ENCODE measurements at places on chromosomes 5 and 9.

GRCh38 chr5:130720355-130720754 is 444.7 kb downstream of the HINT1 start:
- no peaks in the 10 kb centered on the region for H3K4me1 ChIP-seq
- no peaks in the 10 kb centered on the region for H3K36me3 ChIP-seq
- no peak for DNase-seq

DNA sequence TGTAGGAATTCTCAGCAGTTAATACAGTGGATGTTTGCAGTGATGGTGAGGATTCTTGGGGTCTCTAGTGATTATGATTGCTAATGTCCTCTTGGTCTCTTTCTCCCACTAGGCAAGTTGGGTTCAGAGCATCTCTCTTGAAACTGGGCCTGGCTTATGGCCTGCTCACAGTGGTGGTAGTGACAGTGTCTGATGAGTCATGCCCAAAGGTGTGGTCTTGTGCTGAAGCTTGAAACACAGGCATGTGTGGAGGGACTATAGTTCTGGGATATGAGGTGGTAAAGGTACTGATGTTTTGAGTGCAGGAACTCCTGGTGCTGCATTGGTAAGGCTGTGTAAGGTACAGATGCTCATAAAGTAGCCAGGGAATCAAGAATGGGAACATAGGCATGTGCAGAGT is 231.1 kb downstream of the FAM170A start:
- no peaks in the 10 kb centered on the region for H3K4me1 ChIP-seq
- no peaks in the 10 kb centered on the region for H3K27me3 ChIP-seq
- H3K36me3 ChIP-seq: no peaks in the 10 kb centered on the region
- no peak overlapping the region for H3K27ac ChIP-seq

- peak overlapping the region; percentile 94 for H3K4me3 ChIP-seq
- no peaks in the 10 kb centered on the region for H3K36me3 ChIP-seq
- H3K27me3 ChIP-seq: no peaks in the 10 kb centered on the region
- H3K4me1 ChIP-seq: peaks cover 30% of the 10 kb centered on the region
These were observed 589 bp downstream of the RIC1 start for GRCh38 chr9:5629312-5630080.

DNA sequence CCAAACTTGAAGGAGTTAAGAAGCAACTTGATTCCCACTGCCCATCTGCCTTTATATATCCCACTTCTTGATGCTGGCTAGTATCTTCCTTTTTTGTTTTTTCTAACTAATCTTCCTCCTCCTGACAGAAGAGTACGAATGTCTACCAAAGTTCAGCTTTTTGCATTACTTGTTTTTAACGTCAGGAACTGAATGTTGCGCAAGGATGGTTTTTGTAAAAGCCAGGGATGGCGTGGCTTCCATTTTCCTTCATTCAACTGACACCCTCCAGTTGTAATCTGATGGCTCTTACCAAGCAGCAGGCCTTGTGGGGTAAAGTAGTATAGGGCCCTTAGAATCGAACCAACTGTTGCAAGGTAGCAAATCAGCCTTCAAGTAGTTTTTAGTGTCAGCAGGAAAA is 70.8 kb upstream of the GPR151 start:
- H3K4me3 ChIP-seq: no peak overlapping the region
- H3K36me3 ChIP-seq: no peaks in the 10 kb centered on the region
- no peaks in the 10 kb centered on the region for H3K4me1 ChIP-seq
- H3K27me3 ChIP-seq: no peaks in the 10 kb centered on the region
- no peak for DNase-seq

DNA sequence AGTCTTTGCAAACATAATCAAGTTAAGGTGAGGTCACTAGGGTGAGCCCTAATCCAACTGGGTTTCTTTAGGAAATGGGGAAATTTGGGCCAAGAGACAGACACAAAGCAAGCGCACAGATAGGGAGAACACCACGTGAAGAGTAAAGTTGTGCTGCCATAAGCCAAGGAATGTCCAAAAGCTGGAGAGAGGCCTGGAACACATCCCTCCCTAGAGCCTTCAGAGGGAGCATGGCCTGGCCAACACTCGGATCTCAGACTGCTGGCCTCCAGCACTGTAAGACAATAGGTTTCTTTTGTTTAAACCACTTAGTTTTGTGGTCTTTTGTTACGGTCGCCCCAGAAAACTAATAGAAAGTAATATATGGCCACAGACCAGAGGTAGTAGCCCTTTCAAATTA is 8.1 kb upstream of the ROR2 start:
- H3K27ac ChIP-seq: no peak overlapping the region
- no peaks in the 10 kb centered on the region for H3K36me3 ChIP-seq
- H3K27me3 ChIP-seq: no peaks in the 10 kb centered on the region

DNA sequence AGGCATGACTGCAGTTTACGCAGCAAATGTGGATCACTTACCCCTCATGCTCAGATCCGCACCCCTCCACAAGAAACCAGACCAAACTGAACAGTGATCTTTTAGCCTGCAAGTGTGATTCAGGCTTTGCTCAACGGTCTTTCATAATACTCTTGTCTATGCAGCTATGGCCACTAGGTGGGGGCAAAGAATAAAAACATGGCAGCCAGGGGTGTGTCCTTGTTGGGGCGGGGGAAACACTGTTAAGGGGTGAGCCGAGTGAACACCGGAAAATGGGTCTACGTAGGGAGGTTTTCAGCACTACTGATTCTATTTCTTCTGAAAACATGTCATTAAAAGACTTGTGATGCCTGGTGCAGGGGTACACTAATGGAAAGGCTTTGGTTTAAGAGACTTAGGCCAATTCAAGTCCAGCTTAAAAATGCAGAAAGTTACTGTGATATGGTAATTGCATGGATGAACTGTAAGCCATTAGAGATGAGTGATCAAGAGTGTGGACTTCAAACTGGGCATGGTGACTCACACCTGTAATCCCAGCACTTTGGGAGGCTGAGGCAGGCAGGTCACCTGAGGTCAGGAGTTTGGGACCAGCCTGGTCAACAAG is 49.9 kb upstream of the GPR151 start:
- peaks cover 1% of the 10 kb centered on the region for H3K27me3 ChIP-seq
- H3K27ac ChIP-seq: no peak overlapping the region
- H3K4me1 ChIP-seq: no peaks in the 10 kb centered on the region
- DNase-seq: peak; percentile 76

DNA sequence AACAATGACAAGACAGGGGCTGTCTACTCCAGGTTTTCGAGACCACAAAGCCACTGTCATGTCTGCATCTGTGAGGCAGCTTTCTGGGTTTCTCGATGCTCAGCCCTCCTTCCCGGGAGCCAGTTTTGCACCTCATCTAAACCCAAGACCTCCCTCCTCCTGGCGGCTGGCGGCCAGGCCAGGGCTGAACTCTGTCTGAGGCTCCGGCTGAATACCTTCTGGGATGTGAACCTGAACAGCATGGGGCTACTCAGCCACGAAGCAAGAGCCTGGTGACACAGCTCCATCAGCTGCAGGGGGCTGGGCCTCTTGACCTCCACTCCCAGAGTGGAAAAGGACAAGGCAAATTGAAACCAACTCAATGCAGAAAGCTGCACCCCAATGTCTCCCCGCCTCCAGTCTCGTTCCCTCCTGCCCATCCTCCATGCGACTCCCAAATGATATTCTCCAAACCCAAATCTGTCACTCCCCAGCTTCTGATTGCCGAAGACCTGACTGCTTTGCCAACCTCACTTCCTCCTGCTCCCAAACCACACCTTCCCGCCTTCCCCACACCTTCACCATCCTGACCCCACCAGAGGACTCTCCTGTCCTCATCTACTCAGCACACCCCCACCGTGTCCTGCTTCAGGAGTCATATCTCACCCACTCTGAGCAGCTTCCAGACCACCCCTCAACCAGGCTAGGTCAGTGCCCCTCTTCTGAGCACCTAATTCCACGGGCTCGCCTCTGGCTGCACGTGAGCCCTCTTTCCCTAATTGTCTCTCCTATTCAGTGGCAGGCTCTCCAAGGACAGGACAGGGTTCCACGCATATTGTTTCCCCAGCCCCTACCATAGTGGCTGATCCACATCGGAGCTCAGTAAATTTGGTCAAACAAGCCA is 4.5 kb downstream of the ANKS6 start:
- H3K4me3 ChIP-seq: no peak overlapping the region
- no peak overlapping the region for H3K27ac ChIP-seq
- H3K4me1 ChIP-seq: peaks cover 8% of the 10 kb centered on the region
- peaks cover 12% of the 10 kb centered on the region for H3K36me3 ChIP-seq

DNA sequence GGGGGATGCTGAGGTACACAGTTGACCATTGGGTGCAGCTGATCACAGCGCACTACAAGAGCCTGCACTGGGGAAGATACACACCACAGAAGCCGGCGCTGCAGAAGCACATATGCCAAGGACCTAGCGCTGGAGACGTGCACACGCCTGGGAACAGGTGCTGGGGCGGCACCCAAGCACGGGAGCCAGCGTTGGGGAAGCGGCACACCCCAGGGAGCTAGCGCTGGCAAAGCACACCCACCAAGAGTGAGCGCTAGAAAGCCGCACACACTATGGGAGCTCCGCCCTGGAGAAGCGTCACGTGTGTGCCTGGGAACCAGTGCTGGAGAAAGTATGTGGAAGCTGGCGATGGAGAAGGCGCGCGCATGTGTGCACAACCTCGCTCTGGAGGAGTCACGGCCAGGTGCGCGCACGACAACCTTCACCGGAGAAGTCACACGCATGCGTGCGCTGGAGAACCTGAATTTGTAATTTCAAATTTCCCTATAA is 4.5 kb downstream of the FANCC start:
- peaks cover 26% of the 10 kb centered on the region for H3K4me1 ChIP-seq
- no peaks in the 10 kb centered on the region for H3K27me3 ChIP-seq
- H3K4me3 ChIP-seq: peak overlapping the region; percentile 60
- H3K36me3 ChIP-seq: no peaks in the 10 kb centered on the region
- DNase-seq: peak; percentile 55
- no peak overlapping the region for H3K27ac ChIP-seq

- H3K27ac ChIP-seq: no peak overlapping the region
- no peak for DNase-seq
- H3K4me3 ChIP-seq: no peak overlapping the region
- no peaks in the 10 kb centered on the region for H3K4me1 ChIP-seq
- no peaks in the 10 kb centered on the region for H3K27me3 ChIP-seq
These were observed 195.4 kb downstream of the NR2F1-AS1 start for GRCh38 chr5:93385655-93386054.

- H3K4me1 ChIP-seq: no peaks in the 10 kb centered on the region
- no peaks in the 10 kb centered on the region for H3K36me3 ChIP-seq
- peaks cover 66% of the 10 kb centered on the region for H3K27me3 ChIP-seq
These were observed 67.5 kb upstream of the RAPGEF1 start for GRCh38 chr9:131807144-131807983.

DNA sequence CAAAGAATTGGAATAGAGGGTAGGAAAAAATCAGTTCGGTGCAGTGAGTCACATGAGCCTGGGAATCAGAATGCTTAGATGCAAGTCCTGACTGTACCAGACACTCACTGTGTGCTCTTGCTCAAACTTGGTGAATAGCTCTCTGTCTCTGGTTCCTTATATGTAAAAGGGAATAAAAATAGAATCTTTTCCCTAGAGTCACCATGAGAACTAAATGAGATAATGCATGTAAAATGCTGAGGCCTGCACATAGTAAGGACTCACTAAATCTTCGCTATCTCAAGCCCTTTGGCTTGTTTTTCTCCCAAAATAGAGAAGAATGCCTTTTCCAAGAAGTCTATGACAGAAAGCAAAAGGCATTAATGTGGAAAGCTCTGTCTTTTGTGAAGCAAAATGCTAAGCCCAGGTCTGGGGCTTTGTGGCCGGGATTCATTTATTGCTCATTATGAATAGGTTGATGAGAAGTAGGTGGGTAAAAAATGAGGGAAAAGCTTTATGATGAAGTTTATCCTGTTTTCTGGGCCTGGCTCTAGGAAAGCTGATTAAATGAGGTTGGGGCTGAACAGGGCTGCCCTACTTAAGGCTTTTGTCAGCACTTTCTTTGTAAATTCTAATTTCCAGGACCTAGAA is 483.3 kb downstream of the DMAC1 start:
- no peaks in the 10 kb centered on the region for H3K4me1 ChIP-seq
- no peak for DNase-seq
- H3K36me3 ChIP-seq: no peaks in the 10 kb centered on the region
- H3K4me3 ChIP-seq: no peak overlapping the region

GRCh38 chr5:160434022-160434531 is 12.4 kb downstream of the PTTG1 start:
- DNase-seq: no peak
- peaks cover 12% of the 10 kb centered on the region for H3K4me1 ChIP-seq
- no peaks in the 10 kb centered on the region for H3K27me3 ChIP-seq
- no peak overlapping the region for H3K27ac ChIP-seq
- peaks cover 5% of the 10 kb centered on the region for H3K36me3 ChIP-seq

GRCh38 chr5:5231576-5231975 is 91.4 kb downstream of the ADAMTS16 start:
- H3K4me1 ChIP-seq: no peaks in the 10 kb centered on the region
- no peaks in the 10 kb centered on the region for H3K27me3 ChIP-seq
- no peak overlapping the region for H3K4me3 ChIP-seq
- no peaks in the 10 kb centered on the region for H3K36me3 ChIP-seq

GRCh38 chr5:14183187-14183939 is 40.2 kb downstream of the TRIO start:
- H3K4me1 ChIP-seq: no peaks in the 10 kb centered on the region
- H3K36me3 ChIP-seq: no peaks in the 10 kb centered on the region
- no peak overlapping the region for H3K27ac ChIP-seq
- H3K27me3 ChIP-seq: no peaks in the 10 kb centered on the region

DNA sequence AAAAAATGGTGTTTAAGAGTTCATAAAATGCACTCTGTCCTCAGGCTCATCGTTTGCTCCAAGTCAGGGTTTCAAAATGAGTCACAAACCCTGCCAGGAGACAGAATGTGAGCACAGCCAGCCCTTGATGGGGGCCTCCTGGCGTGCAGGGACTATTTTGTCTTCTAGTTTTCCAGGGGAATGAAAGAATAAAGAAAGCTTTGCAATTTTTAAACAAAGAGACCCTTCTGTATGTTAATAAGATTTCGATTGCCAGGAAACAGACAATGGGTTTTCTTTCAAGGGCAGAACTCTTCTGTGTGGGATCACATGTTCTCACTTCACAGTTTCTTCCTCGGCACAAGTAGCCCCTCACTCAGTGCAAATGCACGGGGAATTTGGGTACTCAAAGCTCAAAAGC is 121.4 kb upstream of the C6 start:
- no peak overlapping the region for H3K27ac ChIP-seq
- H3K36me3 ChIP-seq: no peaks in the 10 kb centered on the region
- no peaks in the 10 kb centered on the region for H3K27me3 ChIP-seq
- no peak overlapping the region for H3K4me3 ChIP-seq
- no peaks in the 10 kb centered on the region for H3K4me1 ChIP-seq

DNA sequence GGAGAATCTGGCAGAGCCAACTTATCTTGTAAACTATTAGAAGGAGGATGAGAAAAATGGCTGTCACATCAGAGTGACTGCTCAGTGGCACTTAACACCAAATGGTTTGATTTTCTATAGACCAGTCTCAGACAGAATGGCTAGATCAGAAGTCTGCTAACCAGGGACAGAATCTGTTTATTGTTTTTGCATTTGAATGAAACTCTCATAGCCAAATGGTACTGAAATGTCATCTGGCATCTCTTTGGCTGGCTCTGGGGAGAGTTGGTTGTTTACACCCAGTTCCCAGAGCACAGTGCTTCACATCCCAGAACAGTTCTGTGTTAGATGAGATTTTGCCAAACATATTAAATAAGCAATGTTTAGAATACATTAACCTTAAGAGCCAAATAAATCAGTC is 106.6 kb upstream of the HMHB1 start:
- no peaks in the 10 kb centered on the region for H3K36me3 ChIP-seq
- H3K4me3 ChIP-seq: no peak overlapping the region
- no peaks in the 10 kb centered on the region for H3K27me3 ChIP-seq
- no peak overlapping the region for H3K27ac ChIP-seq
- H3K4me1 ChIP-seq: no peaks in the 10 kb centered on the region
- no peak for DNase-seq

GRCh38 chr9:108720191-108720642 is 135.6 kb downstream of the ACTL7B start:
- no peak overlapping the region for H3K27ac ChIP-seq
- no peak overlapping the region for H3K4me3 ChIP-seq
- no peaks in the 10 kb centered on the region for H3K27me3 ChIP-seq
- H3K36me3 ChIP-seq: no peaks in the 10 kb centered on the region
- no peaks in the 10 kb centered on the region for H3K4me1 ChIP-seq
- DNase-seq: no peak

All from common myeloid progenitor, CD34-positive (primary cell).